Keratinocyte (primary cell): ENCODE measurements at places on chromosomes 7 and 10.

GRCh38 chr7:95322854-95323253 lies 1.5 kb downstream of the PON1 start:
- DNase-seq: no peak

DNA sequence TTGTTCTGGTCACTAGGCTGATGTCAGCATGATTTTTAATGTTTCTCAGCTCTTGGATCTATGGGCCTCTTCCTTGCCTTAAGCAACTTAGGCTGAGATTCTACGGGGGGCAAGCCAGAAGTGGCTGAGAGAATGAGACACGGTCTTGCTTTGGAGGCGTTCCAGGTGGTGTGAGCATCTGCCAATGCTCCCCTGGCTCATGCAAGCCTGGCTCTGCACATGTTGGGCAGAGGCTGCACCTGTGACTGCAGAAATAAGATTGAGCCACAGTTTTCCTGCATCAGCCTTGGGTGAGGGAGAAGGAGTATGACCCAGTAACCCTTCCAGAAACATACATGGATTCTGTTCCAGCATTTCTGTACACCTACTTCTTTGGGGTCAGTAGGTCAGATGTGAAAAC lies 41.9 kb downstream of the C10orf120 start:
- DNase-seq: no peak

DNA sequence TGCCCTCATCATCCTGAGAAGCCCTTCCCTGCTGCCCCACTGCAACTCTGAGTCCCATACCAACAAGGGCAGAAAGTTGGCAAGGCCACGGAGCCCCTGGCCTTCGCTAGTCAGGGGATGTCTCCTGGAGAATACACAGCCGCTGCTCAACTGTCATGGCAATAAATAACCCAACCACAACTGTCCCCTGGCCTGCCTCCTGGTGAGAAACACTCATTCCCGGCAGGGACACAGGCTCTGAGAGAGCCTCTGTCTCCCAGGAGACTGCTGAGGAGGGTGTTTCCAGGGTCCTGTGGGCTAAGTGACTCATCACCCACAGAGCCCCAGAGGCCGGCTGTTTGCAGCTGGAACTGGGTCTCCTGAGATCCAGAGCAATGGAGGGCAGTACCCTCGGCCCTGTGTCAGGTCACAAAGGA lies 354.1 kb downstream of the TNS3 start:
- no peak for DNase-seq

DNA sequence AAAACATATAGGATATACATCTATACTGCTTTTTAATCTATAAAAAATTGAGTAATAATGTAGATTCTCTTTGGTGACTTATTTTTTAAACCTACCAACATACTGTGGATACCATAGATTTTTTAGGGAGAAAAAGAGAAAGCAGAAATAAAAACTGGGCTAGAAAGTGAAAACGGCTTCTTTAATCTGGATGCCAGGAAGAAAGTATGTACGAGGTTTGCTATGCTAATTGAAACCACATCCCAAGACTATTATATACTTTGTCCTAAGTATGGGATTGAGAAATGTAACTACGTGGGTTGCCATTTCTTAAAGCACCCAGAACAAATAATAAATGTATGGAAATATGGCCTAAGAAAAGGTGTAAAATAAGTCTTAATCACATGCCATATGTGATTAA lies 129.0 kb upstream of the NFE2L3 start:
- no peak for DNase-seq

DNA sequence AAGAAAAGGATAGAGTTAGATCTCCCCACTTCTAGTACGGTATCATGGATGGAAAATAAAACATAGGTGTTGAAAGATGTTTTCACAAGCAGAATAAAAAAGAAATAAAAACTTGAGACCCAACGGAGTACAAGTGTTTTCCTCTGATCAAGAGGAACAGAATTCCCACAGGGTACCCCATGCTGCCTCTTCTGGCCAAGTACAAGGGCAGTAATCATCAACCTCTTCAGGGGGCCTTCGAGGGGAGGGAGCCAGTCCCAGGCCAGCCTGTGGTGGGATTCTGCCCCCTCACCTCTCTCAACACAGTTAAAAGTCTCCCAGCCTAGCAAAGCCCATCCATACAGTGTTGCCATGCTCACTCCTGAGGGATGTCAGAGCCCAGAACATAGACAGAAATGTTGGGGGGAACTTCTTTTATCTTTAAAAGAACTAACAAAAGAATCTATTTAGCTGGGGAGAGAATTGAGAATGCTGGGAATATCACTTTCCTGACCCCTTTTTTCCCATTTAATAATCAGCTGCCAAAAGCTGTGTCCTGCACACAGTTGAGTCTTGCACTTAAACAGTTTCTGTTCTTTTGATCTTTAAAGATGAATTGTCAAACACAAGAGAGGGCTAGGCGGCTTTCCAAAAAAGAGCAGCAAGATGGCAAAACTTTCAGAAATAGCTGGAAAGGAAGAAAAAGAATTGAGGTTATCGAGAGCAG lies 101.7 kb downstream of the PTN start:
- DNase-seq: no peak

DNA sequence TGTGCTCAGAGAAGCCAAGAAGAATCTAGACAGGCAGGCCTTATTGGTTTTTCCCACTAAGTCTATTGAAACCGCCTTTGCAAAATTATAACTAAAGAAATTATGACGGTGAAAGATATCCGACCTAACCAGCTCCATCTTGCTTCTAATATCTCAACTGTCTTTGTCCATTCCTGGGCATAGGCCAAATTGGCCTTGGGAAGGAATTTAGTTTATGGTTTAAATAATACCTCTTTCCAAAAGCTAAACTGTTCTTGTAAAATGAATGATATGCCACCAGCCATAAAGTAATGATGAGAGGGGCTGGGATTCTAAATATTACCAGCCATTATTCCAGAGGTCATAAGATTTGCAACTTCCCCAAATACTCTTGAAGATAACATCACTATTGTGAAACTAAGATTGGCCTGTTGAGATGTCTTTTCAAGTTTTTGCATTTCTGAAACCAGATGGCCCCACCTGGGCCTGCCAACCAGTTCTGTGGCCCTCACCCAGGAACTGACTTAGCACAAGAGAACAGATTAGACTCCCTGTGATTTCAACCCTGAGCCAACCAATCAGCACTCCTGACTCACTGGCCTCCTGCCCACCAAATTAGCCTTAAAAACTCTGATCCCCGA lies 41.2 kb upstream of the SLC35G1 start:
- DNase-seq: no peak

GRCh38 chr7:145193951-145194350 lies 358.1 kb upstream of the TPK1 start:
- no peak for DNase-seq

DNA sequence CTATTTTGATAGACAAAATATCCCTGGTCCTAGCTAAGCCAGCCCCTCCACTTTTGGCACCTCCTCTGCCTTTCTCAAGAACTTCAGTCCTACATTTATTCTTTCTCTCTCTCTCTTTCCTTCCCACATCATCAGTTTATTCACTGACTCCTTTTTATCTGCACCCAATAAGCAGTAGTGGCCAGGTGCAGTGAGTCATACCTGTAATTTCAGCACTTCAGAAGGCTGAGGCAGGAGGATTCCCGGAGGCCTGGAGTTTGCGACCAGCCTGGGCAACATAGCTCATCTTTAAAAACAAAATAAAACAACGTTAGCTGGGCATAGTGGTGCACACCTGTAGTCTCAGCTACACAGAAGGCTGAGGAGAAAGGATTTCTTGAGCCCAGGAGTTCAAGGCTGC lies 19.4 kb upstream of the NRP1 start:
- no peak for DNase-seq

DNA sequence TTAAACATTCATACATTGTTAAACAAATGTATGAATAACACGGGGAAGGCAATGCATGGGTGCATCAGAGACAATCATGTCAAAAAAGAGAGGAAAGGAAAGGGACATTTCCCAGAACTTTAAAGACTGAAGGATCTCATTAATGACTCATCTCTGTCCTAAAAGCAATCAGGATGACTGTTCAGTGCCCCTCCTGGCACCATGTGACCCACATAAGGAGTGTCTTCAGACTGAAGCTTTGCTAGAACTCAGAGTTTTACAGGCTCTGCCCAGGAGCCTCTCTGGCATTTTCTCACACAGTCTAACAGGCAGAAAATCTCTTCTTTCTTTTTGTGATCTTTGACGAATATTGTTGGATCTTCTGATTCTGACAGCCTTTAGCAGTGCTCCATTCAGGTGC lies 315.3 kb downstream of the OTUD1 start:
- DNase-seq: no peak

DNA sequence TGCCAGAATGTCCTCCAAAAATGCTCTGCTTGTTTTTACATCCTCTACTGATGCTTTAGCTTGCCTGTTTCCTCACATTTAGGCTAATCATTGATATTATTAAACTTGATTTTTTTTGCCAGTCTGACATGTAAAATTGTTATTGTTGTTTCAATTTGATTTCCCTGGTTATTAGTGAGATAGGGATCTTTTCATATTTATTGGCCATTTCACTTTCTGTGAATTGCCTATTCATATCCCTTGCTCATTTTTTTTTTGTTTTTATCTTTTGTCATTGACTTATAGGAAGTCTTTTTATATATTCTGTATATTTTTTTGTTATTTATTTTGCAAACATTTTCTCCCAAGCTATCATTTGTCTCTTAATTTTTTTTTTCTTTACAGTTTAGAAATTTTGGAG lies 13.2 kb downstream of the FAM221A start:
- DNase-seq: no peak

DNA sequence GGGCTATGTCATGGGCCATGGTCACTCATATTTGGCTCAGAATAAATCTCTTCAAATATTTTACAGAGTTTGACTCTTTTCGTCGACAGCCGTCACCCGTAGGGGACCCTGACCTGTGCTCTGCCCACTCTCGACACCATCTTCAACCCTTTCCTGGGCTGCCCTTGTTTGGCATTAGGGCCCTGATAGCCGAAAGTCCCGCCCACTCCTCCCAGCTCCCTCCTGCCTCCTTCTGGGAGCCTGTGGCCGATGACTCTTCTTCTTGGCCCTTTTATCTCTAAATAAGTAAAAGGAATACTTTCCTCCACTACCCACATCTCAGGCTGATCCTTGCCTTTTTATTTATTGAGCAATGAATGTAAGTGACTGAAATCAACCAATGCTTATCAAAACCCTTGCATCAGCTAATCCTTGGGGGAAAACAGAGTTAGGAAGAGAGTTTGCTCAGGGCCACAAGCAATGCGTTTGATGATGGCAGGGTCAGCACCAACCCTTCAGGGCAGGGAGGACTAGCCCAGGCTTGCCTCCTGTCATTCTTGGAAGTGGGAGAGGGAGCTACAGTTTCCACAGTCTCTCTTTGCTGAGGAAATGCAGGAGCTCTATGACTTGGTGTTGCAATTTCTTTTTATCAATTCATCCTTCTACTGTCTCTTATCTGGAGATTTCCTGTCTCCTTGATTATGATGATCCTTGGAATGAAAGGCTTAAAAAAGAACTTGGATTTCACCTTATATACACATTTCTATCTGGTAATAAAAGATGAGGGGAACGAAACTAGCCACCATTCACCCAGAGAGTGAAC lies 218.2 kb upstream of the PODXL start:
- DNase-seq: no peak

DNA sequence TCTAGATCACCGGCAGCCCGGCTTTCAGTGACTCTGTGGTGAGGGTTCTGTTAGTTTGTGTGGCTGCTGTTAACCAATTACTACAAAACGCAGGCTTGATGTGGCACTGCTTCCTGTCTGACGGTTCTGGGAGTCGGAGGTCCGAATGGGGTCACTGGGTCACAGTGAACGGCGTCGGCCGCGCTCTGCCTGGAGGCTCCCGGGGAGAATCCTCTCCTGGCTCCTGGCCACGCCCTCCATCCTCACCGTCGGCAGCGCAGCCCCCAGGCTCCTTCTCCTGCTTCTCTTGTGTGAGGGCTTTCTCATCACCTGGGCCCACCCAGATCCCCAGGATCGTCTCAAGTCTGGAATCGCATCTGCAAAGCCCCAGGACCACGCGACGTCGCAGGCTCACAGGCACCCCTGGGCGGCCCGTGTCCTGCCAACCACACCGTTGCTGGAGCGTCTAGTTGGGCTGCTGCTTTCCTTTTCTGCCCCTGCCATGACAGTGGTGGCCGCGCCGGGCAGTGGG lies 31.8 kb upstream of the NKX6-2 start:
- DNase-seq: no peak

DNA sequence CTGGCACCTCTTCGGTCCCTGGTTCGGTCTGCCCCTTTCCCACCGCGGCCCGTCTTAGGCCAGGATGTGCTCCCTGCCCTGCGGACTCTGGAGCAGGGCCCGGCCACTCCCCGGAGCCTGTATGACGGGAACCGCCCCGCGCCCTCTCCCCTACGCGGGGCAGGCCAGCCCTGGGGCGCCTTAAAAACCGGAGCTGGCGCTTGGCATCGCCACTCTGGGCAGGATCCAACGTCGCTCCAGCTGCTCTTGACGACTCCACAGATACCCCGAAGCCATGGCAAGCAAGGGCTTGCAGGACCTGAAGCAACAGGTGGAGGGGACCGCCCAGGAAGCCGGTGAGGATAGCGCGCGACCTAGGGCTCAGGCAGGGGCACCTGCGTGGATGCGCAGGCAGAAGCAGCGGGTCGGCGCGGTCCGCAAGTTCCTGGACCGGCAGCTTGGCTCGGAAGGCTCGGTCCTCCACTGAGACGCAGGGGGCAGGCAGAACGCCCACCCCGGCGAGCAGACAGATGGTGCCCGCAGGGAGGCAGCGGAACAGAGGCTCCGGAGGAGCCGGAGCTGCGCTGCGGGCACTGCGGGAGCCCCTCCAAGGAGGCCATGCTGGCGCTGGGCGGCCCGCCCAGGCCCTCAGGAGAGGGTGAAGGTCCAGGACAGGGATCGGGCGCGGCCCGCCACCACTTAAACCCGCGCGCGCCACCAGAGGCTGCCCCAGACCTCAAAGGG lies at the start of gene ADIRF:
Gene ADIRF (plus strand): TSS at position 212 of the 723 bp plus-strand sequence. CDS start 63 bp downstream, at position 275.
- DNase-seq: no peak

DNA sequence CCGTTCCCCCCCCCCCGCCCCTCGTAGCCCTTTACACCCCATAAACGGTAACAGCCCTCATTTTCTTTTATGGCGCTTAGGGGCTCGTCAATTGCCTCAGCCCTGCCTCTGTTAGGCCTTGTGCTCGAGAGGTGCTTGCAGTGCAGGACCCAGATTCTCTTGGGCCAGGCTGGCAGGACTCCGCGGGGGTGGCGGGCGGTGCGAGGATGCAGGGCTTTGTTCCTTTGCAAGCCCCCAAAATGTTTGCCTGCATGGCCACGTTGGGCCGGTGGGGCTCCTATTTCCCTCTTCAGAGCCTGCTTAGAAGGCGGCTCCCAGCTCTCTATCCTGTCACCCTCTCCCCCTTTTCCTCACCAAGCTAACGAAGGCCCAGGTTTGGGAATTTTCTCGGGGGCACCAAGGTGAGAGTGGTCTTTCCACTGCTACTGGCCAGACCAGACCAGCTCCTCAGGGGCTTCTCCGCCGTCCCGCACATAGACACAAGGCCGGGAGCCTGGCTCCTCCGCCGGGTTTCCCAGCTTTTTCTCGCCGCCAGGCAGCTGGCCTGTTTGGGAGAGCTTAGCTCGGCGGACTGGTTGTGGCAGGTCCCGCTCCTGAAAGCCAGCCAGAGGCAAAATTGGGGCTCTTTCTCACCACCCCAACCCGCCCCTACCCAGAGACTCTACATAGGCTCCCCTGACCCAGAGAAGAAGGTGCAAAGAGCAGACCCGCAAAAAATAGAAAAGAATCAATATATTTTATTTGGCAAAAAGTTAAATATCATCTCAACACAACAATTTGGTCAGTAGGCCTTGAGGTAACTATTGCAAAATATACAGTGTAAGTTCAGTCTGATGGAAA lies 3.4 kb downstream of the HOXA9 start:
- DNase-seq: no peak

GRCh38 chr7:153829525-153829924 lies 222.7 kb upstream of the DPP6 start:
- no peak for DNase-seq

GRCh38 chr7:29019896-29020295 lies 61.8 kb upstream of the TRIL start:
- no peak for DNase-seq

- no peak for DNase-seq
Observed at GRCh38 chr7:12032146-12032545, 178.9 kb upstream of the TMEM106B start.
